ENCODE measurements at places on chromosomes 6 and 20. TPM values are rescaled to one million over a fixed set of nuclear protein-coding genes. Genes with fewer than 3 reads are reported as not detected.

DNA sequence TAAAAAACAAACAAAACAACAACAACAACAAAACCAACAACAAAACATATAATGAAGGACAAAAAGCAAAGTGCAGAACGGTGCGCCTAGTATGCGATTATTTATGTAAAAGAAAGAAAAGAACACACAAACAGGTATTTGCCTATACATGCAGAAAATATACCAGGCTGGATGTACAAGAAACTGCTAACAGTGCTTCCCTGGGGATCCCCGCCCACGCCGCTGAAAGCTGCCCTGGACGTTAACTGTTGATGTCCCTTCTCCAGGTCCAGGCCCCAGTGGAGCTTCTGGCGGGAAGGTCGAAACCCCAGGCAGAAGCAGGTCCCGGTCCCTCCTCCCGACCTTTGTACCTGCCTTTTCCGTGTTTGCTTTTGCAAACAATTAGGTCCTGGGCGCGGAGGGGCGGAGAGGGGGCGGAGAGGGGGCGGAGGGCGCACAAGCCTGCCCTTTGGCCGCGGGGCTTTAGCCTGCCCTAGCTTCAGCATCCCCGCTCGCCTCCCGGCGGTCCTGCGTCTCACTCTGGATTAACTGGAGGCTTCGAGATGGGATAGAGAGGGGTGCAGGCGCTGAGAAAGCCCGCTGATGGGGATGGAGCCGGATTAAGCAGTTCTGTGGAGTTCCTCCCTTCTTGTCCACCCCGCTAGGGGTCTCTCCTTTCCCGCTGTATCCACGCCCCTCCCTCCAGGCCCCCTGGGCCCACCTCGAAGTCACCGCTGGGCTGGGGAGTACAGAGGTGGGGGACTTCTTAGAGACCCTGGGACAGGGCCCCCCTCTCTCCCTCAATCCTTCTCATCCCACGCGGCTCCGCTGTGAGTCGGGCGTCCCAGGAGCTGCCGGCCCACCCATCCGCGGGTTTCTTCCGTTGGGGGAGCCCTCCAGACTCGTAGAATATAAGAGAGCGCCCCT lies 8.2 kb upstream of the AHCY start:
- ATAC-seq: peak; percentile 18

DNA sequence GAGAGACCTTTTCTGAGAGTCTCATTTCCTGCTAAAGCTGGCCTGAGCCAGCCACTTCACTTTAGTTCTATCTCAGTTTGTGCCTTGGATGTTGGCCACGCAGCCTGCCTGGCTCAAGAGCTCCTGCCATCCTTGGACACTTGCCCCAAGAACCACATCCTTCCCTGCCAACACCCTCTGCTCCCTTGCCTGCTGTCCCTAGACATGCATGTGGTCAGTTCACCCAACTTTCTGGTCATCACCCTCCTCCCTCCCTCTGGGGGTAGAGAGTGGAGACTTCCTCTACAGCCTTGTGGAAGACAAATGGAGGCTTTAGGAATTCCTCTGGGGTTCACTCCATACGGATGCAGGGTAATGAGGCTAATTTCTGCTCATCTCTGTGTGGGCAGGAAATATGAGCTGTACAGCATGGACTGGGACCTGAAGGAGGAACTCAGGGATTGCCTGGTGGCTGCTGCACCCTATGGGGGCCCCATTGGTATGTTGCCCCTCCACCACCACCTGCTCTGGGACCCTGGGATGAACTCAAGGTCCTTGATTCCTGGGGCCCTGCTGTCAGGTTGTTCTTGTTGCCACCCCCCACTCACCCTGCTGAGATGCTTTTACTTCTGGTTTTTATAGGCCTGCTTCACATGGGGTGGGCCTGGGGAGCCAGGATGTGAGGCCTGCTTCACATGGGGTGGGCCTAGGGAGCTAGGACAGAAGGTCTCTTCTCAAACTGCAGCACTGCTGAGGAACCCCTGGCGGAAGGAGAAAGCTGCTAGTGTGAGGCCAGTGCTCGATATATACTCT lies 13.8 kb upstream of the PTPRA start:
- ATAC-seq: no peak

GRCh38 chr6:32192608-32193039 lies at the start of gene GPSM3:
Gene GPSM3 (minus strand): TSS chr6:32192643. CDS start chr6:32192513, 130 bp downstream.
- ATAC-seq: no peak

DNA sequence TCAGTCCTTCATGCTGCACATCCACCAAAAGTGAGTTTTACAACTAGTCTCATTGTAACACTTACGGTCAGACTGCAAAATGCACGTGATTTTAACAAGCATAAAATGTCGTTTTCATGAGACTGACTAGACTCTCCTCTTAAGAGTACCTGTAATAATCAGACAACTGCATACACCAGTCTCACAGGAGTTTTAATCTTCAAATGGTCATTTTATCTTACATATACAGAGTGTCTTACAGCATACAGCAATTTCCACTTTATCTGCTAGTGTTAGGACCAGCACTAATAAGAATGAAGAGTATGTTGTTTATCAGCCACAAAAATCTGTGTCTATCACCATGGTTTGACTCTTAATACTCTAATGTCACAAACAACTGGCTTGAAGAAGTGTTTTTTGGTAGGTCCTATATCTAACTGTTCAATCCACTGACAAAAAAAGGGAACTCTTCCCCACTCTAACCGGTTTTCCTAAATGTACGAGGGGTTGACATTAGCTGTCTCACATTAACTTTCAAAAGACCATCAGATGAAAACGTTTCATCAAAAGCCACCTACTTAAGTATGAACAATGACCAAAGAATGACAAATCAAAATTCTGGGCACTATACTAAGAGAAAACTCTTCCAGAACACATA lies 1.5 kb upstream of the ASF1A start:
- no peak for ATAC-seq

GRCh38 chr6:141097471-141097870 lies 1035.3 kb upstream of the GJE1 start:
- ATAC-seq: no peak

- no peak for ATAC-seq
Observed at GRCh38 chr6:27886073-27886472, 26.1 kb downstream of the OR2B2 start.

- peak; percentile 43 for ATAC-seq
Observed at GRCh38 chr6:5905431-5906339, 101.0 kb downstream of the NRN1 start.

GRCh38 chr6:161191671-161192070 lies 82.2 kb downstream of the AGPAT4 start:
- ATAC-seq: no peak

- ATAC-seq: no peak
Observed at GRCh38 chr20:48463096-48463720, 364.6 kb downstream of the PREX1 start.

DNA sequence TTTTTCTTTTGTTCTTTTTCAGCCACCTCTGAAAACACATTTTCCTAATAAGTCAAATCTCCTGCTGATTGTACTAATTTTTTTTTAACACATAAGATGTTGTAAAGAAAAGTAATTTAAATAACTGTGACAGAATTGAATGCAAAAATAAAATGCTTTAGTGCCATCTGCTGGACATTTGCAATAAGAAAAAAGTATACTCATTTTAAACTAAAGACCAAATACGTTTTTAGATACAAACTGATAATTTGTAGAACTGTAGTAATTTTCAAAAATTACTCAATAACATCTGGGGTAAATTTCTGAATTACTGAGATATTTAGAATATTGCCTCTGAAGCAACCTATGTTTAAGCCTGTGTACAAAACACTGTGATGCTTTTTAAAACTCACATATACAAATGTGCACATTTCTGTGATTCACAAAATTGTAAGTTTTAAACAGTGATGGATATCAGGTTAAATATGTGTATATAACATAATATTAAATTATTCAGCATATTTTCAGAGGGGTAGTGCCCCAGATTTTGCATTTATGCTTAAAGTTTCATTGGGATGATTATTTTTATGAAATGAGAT lies 198.7 kb downstream of the RIMS1 start:
- ATAC-seq: no peak

DNA sequence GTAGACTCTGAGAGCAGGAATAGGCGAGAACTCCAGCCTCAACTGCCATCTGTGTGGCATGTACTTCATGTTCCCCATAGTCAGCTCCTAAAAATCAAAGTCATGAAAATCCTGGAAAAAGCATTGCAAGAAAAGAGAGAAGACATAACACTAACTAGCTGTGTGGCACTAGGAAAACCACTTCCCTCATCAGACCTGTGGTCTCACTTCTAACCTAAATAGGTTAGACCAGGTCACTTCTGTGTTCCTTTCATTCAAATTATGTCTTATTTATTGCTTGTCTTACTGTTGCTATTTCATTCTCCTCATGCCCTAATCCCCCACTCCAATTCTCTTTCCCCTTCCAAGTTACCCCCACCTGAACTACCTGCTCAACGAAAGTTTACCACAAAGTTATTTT lies 70.2 kb downstream of the TNFRSF21 start:
- ATAC-seq: no peak

- ATAC-seq: no peak
Observed at GRCh38 chr6:47535316-47536225, 58.0 kb downstream of the CD2AP start.

GRCh38 chr6:41963371-41963770 lies 21.8 kb upstream of the CCND3 start:
- no peak for ATAC-seq

DNA sequence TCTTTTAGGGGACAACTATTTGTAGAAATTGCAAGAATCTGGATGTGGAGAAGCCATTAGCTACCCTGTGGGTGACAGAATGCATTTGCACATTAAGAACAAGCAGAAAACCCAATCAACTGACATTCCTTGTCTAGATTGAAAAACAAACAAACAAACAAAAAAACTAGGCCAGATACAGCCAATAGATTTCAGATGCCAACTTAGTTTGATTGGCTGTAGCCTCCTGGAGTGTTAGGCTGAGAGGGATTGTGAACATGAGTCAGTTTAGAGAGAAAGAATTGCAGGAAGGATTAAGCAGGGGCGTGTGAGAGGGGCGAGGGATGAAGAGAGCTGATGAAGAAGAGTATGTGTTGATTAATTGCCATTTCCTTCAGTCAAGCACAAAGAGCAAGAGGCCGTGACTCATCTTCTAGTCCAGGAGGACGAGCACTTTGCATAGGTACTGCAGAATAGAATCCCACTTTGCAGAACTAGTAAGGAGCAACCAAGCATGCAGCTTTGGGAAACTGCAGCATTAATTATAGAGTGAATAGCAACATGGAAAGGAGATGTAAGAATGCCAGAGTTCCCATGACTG lies 188.0 kb upstream of the RAB32 start:
- ATAC-seq: peak; percentile 39

GRCh38 chr6:138659998-138660397 lies 113.6 kb upstream of the CCDC28A start:
- no peak for ATAC-seq

GRCh38 chr6:12442455-12442854 lies 152.3 kb downstream of the EDN1 start:
- peak; percentile 55 for ATAC-seq

GRCh38 chr6:15879371-15880261 lies 216.8 kb upstream of the DTNBP1 start:
- no peak for ATAC-seq

SNRPB2 gene
- total RNA-seq: 94.2 TPM

TAAR6 gene
- not detected for total RNA-seq

HLA-DRA gene
- not detected for total RNA-seq

TNNC2 gene
- 2.2 TPM for total RNA-seq

MEP1A gene
- total RNA-seq: not detected

FOXC1 gene
- total RNA-seq: 0.10 TPM

TP53INP2 gene
- total RNA-seq: 17.8 TPM

ZSCAN23 gene
- 10.2 TPM for total RNA-seq

LY6G6F gene
- total RNA-seq: not detected

SNX3 gene
- 170 TPM for total RNA-seq

HLA-C gene
- 313 TPM for total RNA-seq
